ENCODE measurements at places on chromosomes 7 and 10.

DNA sequence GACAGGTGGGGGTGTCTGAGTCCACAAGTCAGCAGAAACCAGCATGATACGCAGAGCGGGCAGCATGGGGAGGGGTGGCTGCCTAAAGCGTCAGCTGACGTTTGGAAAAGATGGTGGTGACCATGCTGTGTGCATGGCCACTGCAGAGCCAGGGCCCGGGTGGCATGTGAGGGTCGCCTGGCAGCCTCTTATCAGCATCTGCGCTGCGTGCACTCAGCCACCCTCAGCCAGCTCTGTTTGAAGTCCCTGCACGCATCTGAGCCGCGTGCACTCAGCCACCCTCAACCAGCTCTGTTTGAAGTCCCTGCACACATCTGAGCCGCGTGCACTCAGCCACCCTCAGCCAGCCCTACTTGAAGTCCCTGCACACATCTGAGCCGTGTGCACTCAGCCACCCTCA lies 61.5 kb downstream of the WDR37 start:
- no peak for DNase-seq

GRCh38 chr7:8215648-8216333 lies 46.2 kb downstream of the ICA1 start:
- DNase-seq: no peak

- no peak for DNase-seq
Measured at GRCh38 chr10:31678575-31679516, 249.8 kb downstream of the ARHGAP12 start.

GRCh38 chr10:109650228-109650627 lies 273.1 kb downstream of the XPNPEP1 start:
- no peak for DNase-seq

DNA sequence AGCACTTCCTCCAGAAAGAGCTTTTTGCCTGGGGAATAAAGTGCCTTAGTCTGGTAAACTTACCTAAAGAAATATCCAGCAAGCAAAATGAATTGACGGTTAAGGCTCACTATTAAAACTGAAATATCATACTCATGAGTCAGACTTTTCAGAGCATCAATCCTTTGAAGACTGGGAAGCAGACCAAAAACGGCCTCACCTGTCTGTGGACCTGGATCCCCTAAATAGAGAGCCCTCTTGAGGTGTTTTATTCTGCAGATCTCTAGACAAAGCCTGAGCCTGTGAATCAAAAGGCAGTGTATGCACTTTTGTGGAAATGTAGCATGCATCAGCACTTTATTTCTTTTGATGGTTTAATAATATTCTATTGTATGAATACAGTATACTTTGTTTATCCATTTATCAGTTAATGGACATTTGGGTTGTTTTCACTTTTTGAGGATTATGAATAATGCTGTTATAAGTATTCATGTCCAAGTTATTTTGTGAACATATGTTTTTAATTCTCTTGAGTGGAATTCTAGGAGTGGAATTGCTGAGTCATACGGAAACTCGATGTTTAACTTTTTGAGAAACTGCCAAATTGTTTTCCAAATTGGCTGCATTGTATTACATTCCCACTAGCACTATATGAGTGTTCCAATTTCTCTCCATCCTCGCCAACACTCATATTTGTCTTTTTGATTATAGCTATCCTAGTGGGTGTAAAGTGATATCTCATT lies 449.0 kb upstream of the IGFBP3 start:
- DNase-seq: no peak

DNA sequence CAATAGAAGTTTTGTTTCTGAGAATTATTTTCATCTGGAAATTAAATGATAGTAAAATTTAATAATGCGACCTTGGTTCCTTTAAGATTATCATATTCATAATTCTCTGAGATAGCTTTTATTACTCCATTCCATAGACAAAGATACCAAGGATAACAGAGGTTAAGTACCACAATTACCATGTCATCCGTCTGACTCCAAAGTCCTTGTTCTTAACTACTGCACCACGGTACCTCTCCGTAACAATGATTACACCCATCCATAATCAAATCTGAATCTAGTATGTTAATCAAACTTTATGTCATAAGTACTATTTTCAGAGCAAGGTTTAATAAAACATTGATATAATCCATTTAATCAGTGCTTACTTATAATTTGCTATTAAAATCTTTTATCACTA lies 8.4 kb downstream of the ZDHHC6 start:
- DNase-seq: no peak

- DNase-seq: no peak
Measured at GRCh38 chr7:148850564-148850963, 33.5 kb downstream of the EZH2 start.

GRCh38 chr10:132548106-132548823 lies 10.7 kb downstream of the INPP5A start:
- no peak for DNase-seq

DNA sequence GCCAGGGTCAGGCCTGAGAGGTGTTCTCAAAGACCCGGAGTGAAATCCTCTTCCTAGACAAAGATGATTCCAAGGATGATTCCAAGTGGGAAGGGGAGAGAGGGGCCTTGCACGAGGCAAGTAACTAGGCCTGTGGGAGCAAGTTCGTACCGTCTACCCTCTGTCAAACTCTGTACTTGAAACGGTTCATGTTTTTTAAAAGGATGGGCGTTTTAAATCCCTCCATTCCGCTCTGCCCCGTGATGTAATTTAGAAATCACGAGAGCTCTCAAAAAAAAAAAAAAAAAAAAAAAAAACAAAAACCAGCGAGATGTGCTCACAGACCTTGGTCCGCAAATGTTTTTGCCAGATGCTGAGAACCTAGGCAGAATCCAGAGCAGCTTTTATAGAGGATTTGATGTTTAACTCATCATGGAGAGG lies 114.7 kb upstream of the CARD11 start:
- no peak for DNase-seq

GRCh38 chr7:148303295-148304082 lies 287.1 kb upstream of the C7orf33 start:
- DNase-seq: no peak

GRCh38 chr10:101161494-101162299 lies 30.6 kb downstream of the TLX1 start:
- peak; percentile 44 for DNase-seq

- DNase-seq: no peak
Measured at GRCh38 chr7:157347217-157347904, 10.6 kb downstream of the DNAJB6 start.

DNA sequence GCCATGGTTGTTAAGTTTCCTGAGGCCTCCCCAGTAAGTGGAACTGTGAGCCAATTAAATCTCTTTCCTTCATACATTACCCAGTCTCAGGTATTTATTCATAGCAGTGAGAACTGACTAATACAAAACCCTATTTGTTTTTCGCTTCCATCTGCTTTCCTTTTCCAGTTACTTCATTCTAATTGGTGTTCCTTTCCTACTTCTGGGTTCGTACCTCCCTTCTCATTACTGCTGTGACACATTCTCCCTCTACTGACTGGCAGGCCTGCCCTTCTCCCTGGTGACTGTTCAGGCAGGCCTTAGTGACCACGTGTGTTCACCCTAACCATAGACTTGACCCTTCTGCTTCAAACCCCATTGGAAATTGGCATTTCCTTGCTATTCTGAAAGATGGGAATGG lies 37.7 kb downstream of the MTURN start:
- DNase-seq: no peak

Measured in stimulated activated CD4-positive, alpha-beta T cell treated with anti-CD3 and anti-CD28 coated beads, Interleukin-12 subunit alpha, Interleukin-12 subunit beta, amount 100 ng/mL, for 24 hours (primary cell).